ENCODE measurements at places on chromosomes 1 and 21.
A peak's percentile ranks its signal among the peaks of the same experiment; 100 is the strongest.

DNA sequence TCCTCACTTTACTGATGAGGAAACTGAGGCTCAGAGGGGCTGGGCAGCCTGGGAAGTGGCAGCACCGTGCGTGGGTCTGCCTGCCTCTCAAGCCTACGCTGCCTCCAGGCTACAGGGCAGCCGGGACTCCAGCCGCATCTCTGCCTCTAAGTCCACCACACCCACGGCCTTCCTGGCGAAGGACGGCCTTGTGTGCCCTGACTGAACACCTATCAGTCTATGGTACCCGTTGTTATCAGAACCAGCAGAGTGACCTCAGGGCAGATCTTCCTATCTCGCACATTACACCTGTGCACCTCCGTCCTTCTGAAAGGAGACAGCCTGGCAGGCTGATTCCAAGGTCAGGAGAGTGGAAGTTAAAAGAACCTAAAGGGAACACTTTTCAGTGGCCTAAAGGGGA, 35.7 kb upstream of the SLC30A1 start:
- no peak for DNase-seq

DNA sequence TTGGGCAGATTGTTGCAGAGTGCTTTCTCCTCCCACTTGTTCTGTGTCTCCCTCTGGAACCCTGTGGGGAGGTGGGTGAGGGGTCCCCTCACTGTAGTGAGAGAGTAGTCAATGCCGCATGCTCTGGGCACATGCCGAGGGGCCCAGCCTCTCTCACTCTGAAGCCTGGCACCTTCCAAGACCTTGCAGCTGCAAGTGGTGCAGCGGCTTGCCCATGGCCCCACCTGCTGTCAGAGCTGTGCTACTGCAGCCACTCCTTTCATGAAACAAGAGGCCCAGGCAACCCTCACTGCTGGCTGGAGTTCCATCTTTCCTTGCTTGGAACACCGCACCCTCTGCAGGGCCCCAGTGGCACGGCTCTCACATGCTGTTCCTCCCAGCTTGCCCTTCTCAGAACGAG, 58.4 kb upstream of the COL6A1 start:
- no peak for DNase-seq

DNA sequence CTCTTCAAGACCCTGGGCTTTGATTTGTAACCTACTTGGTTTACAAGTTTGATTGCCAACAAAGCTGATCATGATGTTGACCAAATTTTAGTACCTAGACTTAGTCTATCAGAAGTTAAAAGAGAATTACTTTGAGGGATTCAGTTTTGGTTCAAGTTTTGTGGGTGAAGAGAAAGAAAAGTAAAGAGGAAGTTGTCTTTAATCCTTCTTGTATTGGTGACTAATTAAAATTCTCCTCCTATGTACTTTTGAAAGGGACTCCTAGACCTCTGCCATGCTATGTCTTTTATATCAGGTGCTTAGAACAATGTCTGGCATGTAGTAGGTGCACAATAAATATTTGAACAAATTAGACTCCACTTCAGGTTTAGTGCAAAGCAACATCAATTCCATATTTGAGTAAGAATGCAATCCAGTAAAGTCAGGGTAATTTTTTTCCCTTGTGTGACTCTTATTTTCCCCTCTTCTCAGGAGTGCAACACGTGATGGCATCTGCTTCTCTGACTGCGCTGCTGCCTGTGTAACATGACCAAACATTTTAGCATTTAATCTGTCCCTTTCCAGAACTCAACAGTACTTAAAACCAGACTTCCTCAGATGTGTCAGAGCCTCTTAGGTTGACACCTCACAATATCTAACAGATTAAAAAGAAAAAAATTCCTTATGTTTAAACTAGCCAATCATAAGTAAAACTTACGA, 41.1 kb upstream of the KCNQ4 start:
- no peak for DNase-seq

GRCh38 chr1:145751491-145752037, 32.3 kb downstream of the CD160 start:
- no peak for DNase-seq

- DNase-seq = no peak
Measured at GRCh38 chr1:225304996-225305395, 122.8 kb downstream of the LBR start.

DNA sequence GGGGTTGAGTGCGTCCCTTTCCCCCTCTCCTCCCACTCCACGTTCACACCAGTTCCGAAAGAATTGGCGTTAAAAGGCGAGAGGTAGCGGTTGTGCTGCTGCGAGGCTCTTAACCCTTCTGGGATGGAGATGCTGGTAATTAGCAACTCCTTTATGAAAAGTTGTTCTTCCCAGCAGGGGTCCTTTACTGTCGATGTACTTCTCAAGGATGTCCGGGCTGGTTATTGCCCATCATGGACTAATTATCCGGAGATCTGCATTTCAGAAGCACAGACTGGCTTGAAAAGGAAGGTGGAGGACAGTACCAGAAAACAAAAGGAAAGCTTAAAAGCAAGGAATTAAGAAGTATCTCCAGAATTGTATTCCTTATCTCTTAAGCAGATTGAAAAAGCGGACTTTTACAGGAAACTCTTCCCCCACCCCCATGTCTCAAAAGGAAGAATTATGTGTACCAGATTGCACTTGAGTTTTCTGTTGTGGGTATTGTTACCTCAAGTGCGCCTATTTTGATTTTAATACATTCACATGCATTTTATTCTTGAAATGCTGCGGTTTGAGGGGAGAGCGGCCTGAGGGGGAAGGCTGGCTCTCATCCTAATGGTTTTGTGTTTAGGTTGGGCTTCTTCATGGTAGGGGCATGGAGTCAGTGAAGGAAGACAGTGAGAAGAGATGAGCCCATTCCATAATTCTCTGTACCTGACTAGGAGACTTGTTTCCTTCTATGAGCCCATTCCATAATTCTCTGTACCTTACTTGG, 1.5 kb downstream of the AK4 start:
- peak; percentile 71 for DNase-seq

DNA sequence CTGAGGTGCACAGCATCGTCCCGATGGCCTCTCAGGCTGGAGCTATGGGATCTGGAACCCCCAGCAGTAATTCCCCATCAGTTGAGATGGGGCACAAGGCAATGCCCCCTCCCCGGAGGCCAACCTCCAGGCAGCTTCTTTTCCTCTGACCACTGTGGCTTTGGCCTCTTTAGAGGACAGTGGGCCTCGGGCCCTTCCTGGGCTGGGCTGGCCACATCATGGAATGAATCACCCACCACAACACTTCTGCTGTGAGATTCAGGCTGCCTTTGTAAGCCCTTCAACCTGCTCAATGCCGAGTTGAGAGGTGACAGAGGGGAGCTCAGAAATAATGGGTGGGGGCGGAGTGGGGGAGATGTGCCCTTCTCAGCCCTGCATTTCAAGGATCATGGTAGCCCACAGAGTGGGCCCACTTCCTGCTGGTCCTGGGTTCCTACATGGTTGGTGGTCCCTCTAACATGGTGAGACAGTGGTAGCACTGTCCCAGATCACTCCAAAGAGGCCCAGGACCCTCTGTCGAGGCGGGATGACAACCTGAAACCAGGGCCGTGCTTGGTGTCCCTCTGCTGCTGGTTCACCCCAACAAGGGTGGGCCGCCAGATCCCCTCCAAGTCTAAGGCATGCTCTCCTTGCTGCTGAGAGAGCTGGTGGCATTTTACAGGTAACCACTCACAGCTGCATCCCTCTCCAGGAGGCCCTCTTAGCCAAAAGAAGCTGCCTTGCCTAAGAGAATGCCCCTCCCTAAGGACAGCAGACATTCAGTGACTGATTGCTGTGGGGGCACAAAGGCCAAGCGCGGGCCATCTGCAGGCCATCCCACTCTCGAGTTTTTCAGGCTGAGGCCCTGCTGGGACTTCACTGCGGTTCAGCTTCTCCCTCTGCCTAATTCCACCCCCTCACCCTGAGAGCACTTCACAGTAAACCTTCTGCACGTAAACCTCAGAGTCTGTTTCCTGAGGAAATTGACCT, 29.7 kb upstream of the EVA1B start:
- no peak for DNase-seq

DNA sequence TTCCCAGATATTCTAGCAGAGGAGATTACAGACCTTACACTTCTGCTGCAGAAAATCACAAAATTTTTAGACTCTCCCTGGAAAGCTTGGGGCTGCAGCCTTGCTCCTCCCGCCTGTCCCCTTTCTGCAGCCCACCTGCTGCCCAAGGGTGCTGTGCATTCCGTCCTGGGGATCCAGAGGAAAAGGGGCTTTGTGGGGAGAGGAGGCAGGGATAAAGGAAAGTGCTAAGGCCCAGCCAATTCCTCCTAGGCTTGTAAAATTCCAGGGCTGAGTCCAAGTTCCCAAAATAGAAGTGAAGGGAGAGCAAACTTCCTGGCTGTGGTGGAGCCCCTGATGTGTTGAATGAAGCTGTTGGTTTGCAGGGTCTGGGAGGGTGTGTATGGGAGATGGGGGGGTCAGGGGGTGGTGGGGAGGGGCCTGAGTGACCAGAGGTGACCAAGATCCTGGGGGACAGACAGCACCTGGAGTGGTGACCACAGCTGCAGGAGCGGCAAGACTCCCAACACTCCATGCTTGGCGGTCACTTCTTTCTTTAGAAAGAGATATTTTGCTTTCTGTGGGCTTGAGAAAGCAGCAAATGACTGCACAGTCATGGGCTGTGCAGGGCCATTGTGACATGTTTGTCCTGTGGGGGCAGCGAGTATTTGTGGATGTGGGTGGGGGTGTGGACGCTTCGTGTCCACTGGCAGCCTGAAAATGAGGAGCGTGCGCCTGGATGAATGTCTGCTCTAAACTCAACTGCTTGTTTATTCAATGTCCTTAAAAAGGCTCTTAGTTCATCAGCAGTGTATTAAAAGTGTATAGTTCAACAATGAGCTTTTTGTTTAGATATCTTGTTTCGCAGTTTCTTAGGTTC, 68.4 kb downstream of the TLR5 start:
- DNase-seq = no peak

DNA sequence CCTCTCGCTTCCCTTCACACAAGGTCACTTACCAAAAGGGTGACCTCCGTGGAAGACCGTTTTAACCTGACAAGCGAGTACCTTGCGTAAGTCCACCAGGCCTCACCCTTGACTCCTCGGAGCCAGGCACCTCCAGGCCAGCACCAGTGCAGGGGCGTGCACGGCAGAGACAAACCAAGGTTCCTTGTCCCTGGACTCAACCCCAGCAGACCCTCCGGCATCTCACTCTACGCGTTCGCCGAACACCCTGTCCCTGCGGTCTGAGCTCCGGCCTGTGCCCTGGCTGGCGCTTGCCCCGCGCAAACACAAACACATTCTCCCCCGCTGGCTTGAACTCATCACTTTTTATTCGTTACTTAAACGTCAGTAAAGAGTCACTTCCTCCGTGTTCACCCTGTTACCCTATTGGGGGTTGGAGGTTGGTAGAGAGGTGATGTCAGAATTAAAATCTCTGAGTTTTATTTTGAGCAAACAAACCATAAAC, 4.5 kb downstream of the TBX15 start:
- DNase-seq = no peak
